Thyroid gland (tissue), 4 donors: ENCODE measurements at places on chromosomes 5 and 9. TPM values are rescaled to one million over a fixed set of nuclear protein-coding genes. Genes with fewer than 3 reads are reported as not detected.
A peak's percentile ranks its signal among the peaks of the same experiment; 100 is the strongest.

PCA3 gene
- not detected for total RNA-seq

- no peaks in the 10 kb centered on the region for H3K4me1 ChIP-seq
- no peak overlapping the region for H3K27ac ChIP-seq
- no peak overlapping the region for H3K4me3 ChIP-seq
- no peak for DNase-seq
- H3K36me3 ChIP-seq = no peaks in the 10 kb centered on the region
Measured at GRCh38 chr5:73337586-73338255, 110.9 kb downstream of the FOXD1 start.

GRCh38 chr9:31078175-31078574 lies 1306.3 kb upstream of the ACO1 start:
- H3K27me3 ChIP-seq = no peaks in the 10 kb centered on the region
- H3K36me3 ChIP-seq = no peaks in the 10 kb centered on the region
- no peak for DNase-seq

DNA sequence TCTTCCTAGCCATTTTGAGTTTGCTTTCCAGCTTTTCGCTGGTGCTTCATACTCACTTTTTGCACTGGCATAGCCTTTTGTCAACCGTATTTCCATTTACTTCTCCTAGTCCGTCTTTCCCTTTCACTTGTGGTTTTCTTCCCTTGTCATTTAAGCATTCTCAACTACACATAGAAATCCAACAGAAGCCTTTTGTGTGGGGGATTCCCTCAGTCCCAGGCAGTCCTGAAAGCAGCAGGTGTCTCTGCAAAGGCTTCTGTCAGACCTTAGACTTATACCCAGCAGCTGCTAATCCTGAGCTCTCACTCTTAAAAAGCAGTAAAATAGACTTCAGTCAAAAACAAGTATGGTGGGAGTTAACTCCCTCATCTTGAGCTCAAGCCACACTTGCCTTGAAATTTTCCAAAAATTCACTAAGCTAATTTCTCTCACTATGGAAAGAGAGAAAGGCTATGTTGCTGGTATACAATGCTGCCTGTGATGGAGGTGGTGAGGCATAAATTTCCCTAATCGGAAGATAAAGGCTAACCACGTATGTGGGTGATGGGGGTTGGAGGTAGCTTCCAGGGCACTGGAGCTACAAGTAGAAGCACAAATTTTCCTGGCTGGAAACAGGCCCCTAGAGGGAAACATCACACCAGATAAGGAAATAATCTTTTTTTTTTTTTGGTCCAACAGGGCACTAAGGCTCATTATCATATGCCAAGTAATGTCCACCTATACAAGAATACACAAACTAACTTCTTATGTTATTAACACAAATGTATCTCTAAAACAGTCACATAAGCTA lies 34.8 kb upstream of the IFNK start:
- H3K27ac ChIP-seq = no peak overlapping the region
- H3K27me3 ChIP-seq = no peaks in the 10 kb centered on the region
- DNase-seq = no peak

GRCh38 chr5:34521628-34522290 lies 134.4 kb upstream of the RAI14 start:
- H3K4me3 ChIP-seq = no peak overlapping the region
- no peaks in the 10 kb centered on the region for H3K36me3 ChIP-seq
- no peaks in the 10 kb centered on the region for H3K27me3 ChIP-seq
- no peak for DNase-seq
- no peaks in the 10 kb centered on the region for H3K4me1 ChIP-seq

DNA sequence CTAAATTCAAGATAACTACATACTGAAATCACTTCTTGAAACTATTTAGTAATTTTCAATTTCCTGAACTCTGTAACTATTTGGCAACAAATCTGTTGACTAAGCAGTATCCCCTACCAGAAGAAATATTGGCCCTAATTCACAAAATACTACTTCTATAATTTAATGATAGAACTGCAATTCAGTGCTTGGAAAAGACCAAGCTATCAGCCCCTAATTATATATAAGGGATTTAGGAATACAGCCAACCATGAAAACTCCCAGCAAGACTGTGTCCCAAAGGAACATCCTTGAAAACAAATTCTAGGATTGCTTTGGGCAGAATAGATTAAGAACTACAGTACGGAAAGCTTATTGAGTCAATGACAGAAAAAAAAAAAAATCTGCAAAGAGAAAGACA lies 169.2 kb downstream of the RAB3C start:
- H3K36me3 ChIP-seq = no peaks in the 10 kb centered on the region
- DNase-seq = no peak
- H3K4me3 ChIP-seq = no peak overlapping the region
- H3K27ac ChIP-seq = no peak overlapping the region
- no peaks in the 10 kb centered on the region for H3K27me3 ChIP-seq

HAVCR2 gene
- 7.3 TPM for total RNA-seq

DNA sequence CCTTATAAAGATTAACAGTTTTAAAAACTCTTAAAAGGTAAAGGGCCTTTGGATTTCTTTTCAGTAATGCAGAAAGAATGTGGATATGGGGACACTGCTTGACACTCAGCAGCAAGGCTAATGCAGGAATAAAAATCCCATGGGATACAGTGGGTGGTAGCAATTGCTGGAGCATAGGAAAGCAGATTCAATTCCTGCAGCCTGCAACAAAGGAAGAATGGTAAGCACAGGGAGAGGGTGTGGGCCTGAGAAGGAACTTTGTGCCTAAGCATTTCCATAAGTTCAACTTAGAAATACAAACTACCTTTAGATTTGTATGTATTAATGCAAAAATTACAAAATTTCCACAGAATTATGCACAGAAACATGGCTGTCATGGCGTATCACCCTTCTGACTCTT lies 65.8 kb upstream of the CDK5RAP2 start:
- no peaks in the 10 kb centered on the region for H3K4me1 ChIP-seq
- DNase-seq = no peak
- H3K4me3 ChIP-seq = no peak overlapping the region

LCN1 gene
- not detected for total RNA-seq

DNA sequence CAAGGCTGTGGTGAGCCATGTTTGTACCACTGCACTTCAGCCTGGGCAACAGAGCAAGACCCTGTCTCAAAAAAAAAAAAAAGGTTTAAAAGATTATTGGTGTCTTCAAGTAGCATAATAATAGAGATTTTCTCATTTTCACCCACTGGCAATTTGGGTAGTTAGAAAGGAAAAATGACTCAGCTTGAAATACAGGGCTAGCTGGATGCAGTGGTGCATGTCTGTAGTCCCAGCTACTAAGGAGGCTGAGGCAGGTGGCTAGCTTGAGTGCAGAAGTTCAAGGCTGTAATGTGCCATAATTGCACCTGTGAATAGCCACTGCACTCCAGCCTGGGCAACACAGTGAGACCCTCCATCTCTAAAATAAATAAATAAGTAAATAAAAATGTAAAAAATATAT lies 111.1 kb downstream of the ARRDC3 start:
- no peak overlapping the region for H3K27ac ChIP-seq
- no peaks in the 10 kb centered on the region for H3K36me3 ChIP-seq
- no peaks in the 10 kb centered on the region for H3K27me3 ChIP-seq
- H3K4me1 ChIP-seq = no peaks in the 10 kb centered on the region

DNA sequence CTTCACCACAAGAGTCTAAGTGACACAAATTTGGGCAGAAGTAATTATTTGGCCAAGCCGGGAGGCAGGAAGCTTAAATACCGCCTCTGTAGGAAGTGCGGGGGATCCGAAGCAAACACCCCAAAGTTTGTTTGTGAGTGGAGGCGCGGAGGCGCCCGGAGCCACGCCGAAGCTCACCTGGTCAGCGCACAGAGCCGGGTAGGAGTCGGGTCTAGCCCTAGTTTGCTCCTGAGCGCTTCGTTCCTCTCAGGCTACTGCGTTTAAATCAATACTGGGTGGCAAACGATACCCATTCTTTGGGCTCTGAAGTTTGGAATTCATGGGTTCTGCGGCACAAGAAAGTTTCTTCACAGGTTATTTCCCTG lies 855 bp downstream of the MCC start:
- H3K27me3 ChIP-seq = no peaks in the 10 kb centered on the region
- no peaks in the 10 kb centered on the region for H3K36me3 ChIP-seq
- peak; percentile 11 for DNase-seq
- H3K4me1 ChIP-seq = peaks cover 8% of the 10 kb centered on the region

PCDHGA2 gene
- total RNA-seq = 4.3 TPM

DNA sequence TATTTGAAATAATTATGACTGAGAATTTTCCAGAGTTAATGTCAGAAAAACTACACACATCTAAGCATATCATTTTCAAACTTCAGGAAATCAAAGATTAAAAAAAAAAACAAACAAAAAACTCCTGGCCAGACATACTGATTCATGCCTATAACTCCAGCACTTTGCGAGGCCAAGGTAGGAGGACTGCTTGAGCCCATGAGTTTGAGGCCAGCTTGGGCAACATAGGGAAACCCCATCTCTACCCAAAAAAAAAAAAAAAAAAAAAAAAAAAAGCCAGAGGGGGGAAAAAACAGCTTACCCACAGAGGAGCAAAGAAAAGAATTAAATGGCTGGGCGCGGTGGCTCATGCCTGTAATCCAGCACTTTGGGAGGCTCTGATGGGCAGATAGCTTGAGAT lies 22.4 kb downstream of the EFCAB9 start:
- no peak for DNase-seq
- no peak overlapping the region for H3K27ac ChIP-seq
- H3K4me1 ChIP-seq = no peaks in the 10 kb centered on the region

DNA sequence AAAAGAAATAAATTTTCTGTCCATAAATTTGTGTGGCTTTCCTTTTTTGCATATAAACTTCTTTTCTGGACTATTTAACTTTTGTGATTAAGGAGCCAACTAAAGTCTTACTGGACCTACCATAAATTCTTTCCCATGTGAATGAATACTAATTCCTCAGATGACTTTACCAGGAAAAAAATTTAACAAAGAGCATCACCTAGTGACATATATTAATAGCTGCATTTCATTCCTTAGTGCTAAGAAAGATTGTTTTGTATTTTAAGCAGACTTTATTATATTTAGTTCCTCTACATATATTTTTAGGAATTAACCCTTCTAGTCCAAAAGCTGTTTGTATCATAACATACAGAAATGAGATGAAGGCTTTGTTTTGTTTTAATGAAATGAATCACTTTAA lies 64.4 kb downstream of the C9orf85 start:
- no peak overlapping the region for H3K4me3 ChIP-seq
- no peaks in the 10 kb centered on the region for H3K27me3 ChIP-seq

DNA sequence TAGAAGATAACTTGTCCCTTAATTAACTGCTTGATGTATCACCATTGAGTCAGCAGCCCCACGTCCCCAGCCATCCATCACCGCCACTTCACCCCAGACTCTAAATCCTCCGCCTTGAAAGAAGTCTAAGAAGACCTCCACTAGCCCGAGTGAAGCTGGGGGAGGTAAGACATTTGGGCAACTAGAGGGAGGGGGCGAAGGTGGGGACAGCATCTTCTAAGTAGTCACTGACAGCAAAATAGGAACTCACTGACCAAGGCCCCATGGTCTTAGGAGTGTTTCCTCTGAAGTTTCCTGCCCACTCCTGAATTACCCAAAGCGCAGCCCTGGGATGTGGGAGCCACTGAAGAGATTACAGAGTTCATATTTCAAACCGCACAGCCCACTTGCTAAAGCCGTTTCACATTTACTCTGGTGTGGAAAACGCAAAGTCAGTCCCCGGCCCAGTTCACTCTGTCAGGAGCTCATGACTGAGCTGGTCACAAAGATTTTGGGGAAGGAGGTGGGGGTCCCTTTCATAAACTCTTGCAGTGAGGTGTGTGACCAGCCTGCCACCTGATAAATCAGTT lies 107.4 kb downstream of the LHFPL2 start:
- no peak for DNase-seq
- no peaks in the 10 kb centered on the region for H3K27me3 ChIP-seq
- no peak overlapping the region for H3K4me3 ChIP-seq
- peaks cover 24% of the 10 kb centered on the region for H3K4me1 ChIP-seq
- H3K36me3 ChIP-seq = no peaks in the 10 kb centered on the region
- H3K27ac ChIP-seq = no peak overlapping the region

DNA sequence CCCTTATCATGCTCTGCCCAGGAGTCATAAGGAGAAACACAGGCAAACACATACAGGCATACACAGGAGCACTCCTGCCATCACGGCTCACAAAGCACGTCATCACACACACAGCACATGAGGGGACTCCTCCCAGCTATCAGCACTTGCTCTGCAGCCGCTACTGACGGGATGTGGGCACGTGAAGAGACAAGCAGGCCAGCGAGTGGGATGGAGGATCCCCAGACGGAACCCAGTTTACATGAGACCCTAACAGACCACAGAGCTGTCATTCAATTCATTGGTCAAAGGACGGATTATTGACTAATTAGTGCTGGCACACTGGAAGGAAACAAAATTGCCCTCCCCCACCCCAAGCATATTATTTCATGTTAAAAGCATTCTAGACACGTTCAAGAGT lies 53.6 kb downstream of the SEMA4D start:
- no peaks in the 10 kb centered on the region for H3K27me3 ChIP-seq
- H3K4me1 ChIP-seq = peaks cover 53% of the 10 kb centered on the region
- no peak for DNase-seq

HARS1 gene
- total RNA-seq = 46.8 TPM

SHOC1 gene
- total RNA-seq = not detected

- no peaks in the 10 kb centered on the region for H3K36me3 ChIP-seq
- DNase-seq = peak; percentile 52
- no peak overlapping the region for H3K4me3 ChIP-seq
- no peak overlapping the region for H3K27ac ChIP-seq
Measured at GRCh38 chr5:79702606-79703380, 13.2 kb downstream of the CMYA5 start.

- H3K27ac ChIP-seq = no peak overlapping the region
- peaks cover 5% of the 10 kb centered on the region for H3K36me3 ChIP-seq
- H3K27me3 ChIP-seq = no peaks in the 10 kb centered on the region
Measured at GRCh38 chr9:96484521-96484931, 34.6 kb downstream of the HABP4 start.

ARL14EPL gene
- not detected for total RNA-seq

DNA sequence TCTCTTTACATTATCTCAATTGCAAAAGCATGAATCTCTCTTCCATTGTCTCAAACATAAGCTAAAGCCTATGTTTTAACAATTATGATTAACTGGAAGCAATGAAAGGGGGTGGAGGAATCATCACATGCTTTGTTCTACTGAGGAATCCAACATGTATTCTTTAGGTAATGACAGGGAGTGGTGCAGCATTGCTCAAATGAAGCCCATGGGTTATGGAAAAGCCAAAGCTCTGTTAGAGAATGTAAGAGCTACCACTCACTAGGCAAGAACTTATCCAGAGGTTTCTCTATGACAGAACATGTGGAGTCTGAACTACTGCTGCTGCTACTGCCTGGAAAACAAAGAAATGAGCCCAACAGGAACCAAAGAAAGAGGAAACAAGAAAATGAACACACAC lies 28.7 kb downstream of the KIF3A start:
- no peaks in the 10 kb centered on the region for H3K27me3 ChIP-seq
- no peak overlapping the region for H3K27ac ChIP-seq
- no peak overlapping the region for H3K4me3 ChIP-seq
- DNase-seq = no peak
- H3K4me1 ChIP-seq = no peaks in the 10 kb centered on the region
- H3K36me3 ChIP-seq = no peaks in the 10 kb centered on the region

RNF183 gene
- total RNA-seq = not detected

RNF208 gene
- total RNA-seq = 4.4 TPM

GRCh38 chr9:38234479-38235170 lies 157.9 kb upstream of the ALDH1B1 start:
- H3K27ac ChIP-seq = no peak overlapping the region
- no peaks in the 10 kb centered on the region for H3K27me3 ChIP-seq
- H3K4me1 ChIP-seq = no peaks in the 10 kb centered on the region
- no peak overlapping the region for H3K4me3 ChIP-seq
- no peak for DNase-seq
